Peyer's patch (tissue), 4 donors: ENCODE measurements at places on chromosomes 2 and 18. TPM values are rescaled to one million over a fixed set of nuclear protein-coding genes. Genes with fewer than 3 reads are reported as not detected.

SOX11 gene
- total RNA-seq = not detected

GPR17 gene
- not detected for total RNA-seq

GRCh38 chr18:35683021-35683420 lies 101.5 kb downstream of the GALNT1 start:
- DNase-seq = no peak

AGBL5 gene
- total RNA-seq = 18.2 TPM

DNA sequence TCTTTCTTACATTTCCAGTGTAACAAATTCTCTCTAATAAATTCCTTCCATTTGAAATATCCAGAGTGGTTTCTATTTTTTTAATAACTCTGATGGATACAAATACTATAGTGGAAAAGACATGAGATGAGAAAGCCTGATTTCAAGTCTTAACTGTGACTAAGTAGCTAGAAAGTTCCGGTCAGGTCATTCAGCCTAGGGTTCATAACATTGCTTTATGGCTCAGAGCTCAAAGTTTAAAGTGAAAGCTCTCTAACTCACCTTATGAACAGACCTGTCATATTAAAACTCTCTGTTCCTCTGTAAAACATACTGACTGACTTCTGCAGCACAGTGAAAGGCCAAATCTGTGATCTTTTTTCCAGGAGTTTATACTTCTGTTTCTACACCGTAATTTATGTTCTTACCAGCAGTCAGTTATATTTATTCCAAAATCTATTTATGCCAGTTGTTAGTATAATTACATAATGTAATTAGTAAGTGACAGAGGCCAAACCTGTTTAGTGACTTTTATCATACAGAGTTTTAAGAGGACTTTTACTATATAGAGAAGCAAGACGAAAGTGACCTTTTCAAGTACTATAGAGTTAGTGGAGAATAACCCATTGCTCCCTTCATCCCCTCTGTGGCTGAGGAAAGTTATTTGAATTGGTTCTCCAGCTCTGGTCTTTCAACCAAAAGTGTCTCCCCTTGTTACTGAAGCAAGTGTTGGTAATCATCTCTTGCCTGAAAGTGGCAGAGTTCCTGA lies 118.8 kb upstream of the PDE1A start:
- no peak for DNase-seq

DNA sequence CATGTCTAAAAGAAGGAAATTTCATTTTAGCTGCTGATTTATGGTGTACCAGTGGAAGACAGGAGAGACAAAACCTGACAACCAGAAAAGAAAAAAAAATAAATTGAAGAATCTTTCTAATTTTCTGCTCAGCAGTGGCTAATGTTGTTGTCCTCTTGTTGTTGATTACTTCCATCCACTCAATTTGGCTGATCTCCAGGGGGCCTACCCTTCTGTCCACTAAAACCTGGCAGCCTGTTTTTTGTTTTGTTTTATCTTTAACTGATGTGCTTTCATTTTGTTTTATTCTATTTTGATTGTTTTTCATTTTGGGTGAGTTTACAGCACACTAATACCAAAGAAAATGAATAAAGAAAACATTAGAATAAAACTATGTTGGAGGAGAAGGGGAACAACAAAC lies 27.4 kb downstream of the TFPI start:
- DNase-seq = no peak

DNA sequence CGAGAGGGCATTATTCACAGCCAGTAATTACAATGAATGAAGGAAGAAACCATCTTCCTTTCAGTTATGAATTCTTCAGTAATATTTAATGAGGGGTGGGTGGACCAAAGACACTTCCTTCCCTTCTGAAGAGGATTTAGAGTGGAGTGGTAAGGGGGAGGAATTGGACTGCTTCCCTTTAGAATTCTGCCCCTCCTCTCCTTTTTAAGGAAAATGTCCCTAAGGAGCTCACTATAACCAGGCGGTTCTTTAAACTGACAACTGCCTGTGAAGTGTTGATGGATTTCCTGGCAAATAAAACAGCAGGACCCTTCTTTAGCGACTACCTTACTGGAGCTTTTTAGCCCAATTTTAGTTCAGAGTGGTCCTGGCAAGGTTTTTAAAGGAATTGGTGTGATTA lies 86.4 kb downstream of the LIMS1 start:
- no peak for DNase-seq

DNA sequence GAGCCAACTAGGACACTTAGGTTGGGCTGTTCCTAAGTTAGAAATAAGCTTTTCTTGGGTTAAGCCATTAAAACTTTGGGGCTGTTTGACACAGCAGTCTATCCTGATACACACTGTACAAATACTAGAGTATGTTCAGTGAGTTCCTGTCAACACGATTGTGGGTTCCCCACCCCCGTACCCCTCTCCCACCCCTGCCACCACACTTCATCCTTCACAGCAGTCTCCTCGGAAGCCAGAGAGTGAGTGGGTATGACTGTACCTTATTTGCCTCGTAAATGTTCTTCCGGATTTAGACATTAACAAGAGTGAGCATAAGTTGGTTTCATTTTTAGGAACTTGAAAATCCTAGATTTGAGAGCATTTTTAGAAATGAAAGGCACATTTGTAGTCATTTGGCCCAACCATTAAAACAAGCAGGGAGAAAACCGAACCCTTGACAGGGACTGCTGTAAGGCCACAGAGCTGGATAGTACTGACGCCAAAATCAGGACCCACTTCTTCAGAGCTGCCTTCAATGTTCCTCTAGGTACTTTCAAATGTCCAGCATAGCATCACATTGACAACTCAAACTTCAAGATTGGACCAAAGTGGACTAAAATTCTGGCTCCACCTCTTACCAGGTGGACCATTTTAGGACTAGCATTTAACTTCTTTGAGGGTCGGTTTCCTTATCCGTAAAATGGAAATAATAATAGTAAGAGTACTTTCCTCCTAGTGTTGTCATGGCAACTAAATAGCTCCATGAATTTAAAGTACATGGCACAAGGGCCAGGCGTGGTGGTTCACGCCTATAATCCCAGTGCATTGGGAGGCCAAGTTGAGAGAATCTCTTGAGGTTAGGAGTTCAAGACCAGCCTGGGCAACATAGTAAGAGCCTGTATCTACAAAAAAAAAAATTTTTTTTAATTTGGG lies 166.3 kb upstream of the SERTAD2 start:
- no peak for DNase-seq

LRRC30 gene
- total RNA-seq = not detected
